ENCODE measurements at places on chromosomes 7 and 10. TPM values are rescaled to one million over a fixed set of nuclear protein-coding genes. Genes with fewer than 3 reads are reported as not detected.

- H3K27ac ChIP-seq: no peak overlapping the region
- H3K4me3 ChIP-seq: no peak overlapping the region
- H3K27me3 ChIP-seq: no peaks in the 10 kb centered on the region
These were observed 194.3 kb downstream of the CYP26A1 start for GRCh38 chr10:93268021-93268420.

DNA sequence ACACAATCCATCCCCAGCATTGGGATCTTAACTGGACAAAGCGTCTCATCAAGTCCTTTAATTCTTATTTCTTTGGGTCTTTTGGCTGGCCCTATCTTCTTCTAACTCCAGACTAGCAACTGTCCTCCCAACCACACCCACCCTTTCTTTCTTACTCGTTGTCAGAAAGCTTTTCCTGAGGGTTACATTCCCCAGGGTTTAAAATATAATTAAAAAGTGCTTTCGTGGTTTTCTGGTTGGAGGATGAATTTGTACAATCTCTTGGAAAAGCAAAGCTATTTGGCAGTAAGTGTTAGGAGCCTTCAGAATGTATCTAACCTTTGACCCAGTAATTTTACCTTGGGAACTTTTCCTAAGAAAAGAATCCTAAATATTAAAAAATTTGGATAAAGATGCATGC lies 10.4 kb upstream of the ITGB8 start:
- no peak overlapping the region for H3K4me3 ChIP-seq
- DNase-seq: no peak
- H3K4me1 ChIP-seq: no peaks in the 10 kb centered on the region
- no peaks in the 10 kb centered on the region for H3K27me3 ChIP-seq

DNA sequence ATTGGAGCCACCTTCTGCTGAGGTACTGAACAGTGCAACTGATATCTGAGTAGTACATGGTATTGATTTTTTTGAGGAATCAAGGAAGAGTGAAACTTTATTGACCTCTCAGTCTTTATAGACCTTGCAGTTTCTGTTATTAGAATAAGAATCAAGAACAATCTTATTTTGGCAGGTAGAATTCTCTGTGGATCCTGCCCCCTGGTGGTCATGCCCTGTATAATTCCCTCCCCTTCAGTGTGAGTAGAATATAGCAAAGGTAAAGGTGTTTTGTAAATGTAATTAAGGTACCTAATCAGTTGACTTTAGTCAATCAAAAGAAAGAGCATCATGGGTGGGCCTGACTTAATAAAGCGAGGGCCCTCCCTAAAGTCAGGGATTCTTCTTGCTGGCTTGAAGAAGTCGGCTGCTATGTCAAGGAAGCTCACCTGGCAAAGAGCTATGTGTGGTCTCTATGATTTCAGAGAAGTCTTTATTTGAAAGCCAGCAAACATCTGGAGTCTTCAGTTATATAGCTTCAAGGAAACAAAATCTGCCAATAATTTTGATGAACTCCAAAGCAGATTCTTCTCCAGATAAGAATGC lies 142.8 kb downstream of the LSM5 start:
- H3K27ac ChIP-seq: no peak overlapping the region
- H3K27me3 ChIP-seq: no peaks in the 10 kb centered on the region
- no peak overlapping the region for H3K4me3 ChIP-seq
- H3K36me3 ChIP-seq: no peaks in the 10 kb centered on the region
- no peaks in the 10 kb centered on the region for H3K4me1 ChIP-seq
- no peak for DNase-seq

DNA sequence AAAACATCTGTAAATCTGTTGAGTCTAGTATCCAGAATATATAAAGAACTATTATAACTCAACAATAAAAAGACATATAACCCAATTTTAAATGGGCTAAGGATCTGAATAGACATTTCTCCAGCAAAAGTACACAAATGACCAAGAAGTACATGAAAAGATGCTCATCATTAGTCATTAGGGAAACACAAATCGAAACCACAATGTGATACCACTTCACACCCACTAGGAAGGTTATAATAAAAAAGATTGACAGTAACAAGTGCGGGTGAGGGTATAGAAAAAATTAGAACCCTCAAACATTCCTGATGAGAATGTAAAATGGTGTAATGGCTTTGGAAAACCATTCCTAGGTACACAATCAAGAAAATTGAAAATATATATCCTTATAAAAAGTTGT lies 4.1 kb downstream of the XPNPEP1 start:
- H3K4me3 ChIP-seq: no peak overlapping the region
- H3K36me3 ChIP-seq: no peaks in the 10 kb centered on the region
- no peak overlapping the region for H3K27ac ChIP-seq
- DNase-seq: no peak

GRCh38 chr7:34454381-34454780 lies 203.6 kb upstream of the NPSR1 start:
- no peaks in the 10 kb centered on the region for H3K4me1 ChIP-seq
- H3K27ac ChIP-seq: no peak overlapping the region
- no peak for DNase-seq
- no peaks in the 10 kb centered on the region for H3K36me3 ChIP-seq
- no peaks in the 10 kb centered on the region for H3K27me3 ChIP-seq
- no peak overlapping the region for H3K4me3 ChIP-seq

DNA sequence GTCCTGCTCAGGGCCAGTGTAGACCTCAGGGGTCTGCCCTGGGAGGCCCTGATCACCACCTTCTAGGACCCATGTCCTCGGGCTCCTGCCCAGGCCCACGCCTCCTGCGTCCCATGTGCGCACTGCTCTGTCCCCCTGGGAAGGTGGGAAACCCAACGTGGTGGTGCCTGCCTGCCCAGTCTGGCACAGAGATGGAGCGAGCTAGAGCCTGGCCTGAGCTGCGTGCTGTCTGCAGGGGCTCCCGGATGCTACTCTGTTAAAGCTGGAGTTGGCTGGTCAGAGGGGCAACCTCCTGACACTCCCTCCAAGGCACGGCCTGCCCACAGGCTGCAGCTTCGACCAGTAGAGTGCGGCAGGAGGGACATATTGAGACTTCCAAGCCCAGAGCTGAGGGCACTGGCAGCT lies 171.7 kb downstream of the DNAJB6 start:
- no peak for DNase-seq
- H3K4me3 ChIP-seq: no peak overlapping the region
- no peaks in the 10 kb centered on the region for H3K36me3 ChIP-seq
- H3K27me3 ChIP-seq: no peaks in the 10 kb centered on the region
- H3K27ac ChIP-seq: no peak overlapping the region

DNA sequence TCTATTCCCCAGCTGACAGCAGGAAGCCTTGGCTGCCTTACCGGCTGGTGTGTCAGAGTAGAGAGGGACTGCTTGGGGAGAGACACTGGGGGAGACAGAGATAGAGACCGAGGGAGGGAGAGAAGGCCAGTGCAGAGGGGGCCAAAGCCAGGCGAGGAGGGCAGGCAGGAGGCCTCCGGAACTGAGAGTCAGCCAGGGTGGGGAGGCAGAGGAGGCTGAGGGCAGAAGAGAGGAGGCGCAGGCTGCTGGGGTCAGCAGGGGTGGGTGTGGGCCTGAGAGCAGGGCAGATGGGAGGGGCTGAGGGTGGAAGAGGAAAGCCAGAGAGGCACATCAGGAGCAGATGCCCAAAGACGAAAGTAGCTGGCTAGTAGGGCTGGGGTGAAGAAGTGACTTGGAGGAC lies 57.2 kb upstream of the PAX2 start:
- H3K36me3 ChIP-seq: no peaks in the 10 kb centered on the region
- DNase-seq: no peak
- H3K4me3 ChIP-seq: no peak overlapping the region
- H3K27me3 ChIP-seq: peaks cover 35% of the 10 kb centered on the region

DNA sequence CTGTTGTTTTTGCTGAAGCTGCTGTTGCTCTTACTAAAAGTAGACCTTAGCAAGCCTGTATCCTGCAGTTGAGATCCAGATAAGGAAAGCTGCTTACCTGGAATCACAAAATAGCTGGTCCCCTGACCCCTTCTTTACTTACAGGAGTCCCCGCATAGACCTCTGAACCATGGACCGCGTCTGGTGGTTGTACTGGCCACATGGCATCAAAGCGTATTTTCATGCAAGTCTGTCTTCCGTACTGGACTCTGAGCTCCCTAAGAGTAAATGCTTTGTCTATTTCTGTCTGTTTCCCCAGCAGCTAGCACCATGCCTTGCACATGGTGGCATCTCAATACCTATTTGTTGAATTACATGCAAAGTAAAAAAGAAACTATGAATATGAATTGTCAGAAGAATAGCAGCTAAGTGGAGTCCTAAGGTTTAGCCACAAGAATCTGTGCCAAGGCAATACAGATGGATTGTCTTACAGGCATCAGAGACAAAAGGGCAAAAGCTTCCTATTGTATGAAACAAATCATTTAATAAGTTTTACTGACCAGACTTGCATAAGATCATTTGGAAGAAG lies 159.2 kb downstream of the PAXIP1 start:
- no peaks in the 10 kb centered on the region for H3K36me3 ChIP-seq
- H3K27me3 ChIP-seq: no peaks in the 10 kb centered on the region
- DNase-seq: no peak

GRCh38 chr10:3935141-3935540 lies 150.1 kb upstream of the KLF6 start:
- no peaks in the 10 kb centered on the region for H3K36me3 ChIP-seq
- no peak for DNase-seq
- H3K4me3 ChIP-seq: peak overlapping the region; percentile 20
- H3K27me3 ChIP-seq: no peaks in the 10 kb centered on the region
- H3K4me1 ChIP-seq: peaks cover 20% of the 10 kb centered on the region

- H3K36me3 ChIP-seq: no peaks in the 10 kb centered on the region
- no peaks in the 10 kb centered on the region for H3K27me3 ChIP-seq
- no peak overlapping the region for H3K27ac ChIP-seq
- H3K4me1 ChIP-seq: no peaks in the 10 kb centered on the region
- H3K4me3 ChIP-seq: no peak overlapping the region
These were observed 15.1 kb downstream of the STEAP4 start for GRCh38 chr7:88291398-88292173.

DNA sequence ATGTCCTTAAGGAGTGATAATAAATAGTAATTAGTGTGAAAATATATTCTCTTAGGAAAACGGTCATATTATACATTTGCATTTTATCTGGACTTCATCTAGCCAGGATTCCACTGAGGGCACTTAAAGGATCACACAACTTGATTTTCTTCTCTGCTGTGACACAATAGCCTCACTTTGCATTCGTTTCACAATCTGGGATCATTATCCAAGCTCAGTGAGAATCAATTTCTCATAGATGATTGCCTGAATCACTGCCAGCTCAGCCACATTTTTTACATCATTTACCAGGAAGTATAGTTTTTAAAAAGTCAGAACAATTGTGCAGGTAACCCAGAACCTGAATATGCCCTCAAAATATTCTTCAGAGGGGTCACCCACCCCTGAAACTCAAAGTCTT lies 68.9 kb downstream of the PTPRZ1 start:
- H3K4me3 ChIP-seq: no peak overlapping the region
- H3K4me1 ChIP-seq: no peaks in the 10 kb centered on the region
- H3K27me3 ChIP-seq: no peaks in the 10 kb centered on the region
- no peak for DNase-seq

DNA sequence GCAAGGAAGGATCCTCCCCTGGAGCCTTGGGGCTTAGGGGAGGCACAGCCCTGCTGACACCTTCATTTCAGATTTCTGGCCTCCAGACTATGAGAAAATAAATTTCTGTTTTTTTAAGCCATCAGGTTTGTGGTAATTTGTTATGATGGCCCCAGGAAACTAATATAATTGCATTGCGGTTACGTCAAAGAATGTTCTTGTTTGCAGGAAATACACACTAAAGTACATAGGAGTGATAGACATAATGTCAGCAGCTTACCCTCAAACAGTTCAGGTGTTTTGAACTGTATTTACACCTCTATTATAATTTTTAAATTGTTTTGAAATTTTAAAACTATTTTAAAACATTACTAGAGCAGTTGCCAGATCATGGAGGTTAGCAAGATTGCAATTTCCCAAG lies 12.6 kb upstream of the FHIP2A start:
- no peaks in the 10 kb centered on the region for H3K36me3 ChIP-seq
- H3K27ac ChIP-seq: no peak overlapping the region
- no peak overlapping the region for H3K4me3 ChIP-seq

DNA sequence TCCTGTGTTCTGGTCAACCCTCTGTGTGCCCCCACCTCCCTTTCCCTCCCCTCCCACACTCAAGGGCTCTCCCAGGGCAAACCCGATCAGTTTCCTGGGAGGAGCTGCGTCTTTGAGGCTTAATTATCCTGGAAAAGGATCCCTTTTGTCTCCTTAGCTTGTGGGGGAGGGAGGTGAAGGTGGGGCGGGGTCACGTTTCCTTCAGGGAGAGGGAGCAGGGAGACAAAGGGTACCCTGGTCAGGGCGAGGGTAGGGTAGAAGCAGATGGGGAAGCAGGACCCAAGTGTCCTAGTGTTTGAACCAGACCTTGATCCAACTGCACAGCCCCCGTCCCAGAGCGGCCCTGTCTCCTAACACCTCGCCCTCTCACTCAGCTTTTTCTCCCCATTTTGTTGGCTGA lies 90.1 kb downstream of the HIF1AN start:
- no peaks in the 10 kb centered on the region for H3K36me3 ChIP-seq
- no peak overlapping the region for H3K27ac ChIP-seq
- H3K27me3 ChIP-seq: peaks cover 33% of the 10 kb centered on the region
- no peak for DNase-seq
- H3K4me1 ChIP-seq: peaks cover 6% of the 10 kb centered on the region

- H3K27ac ChIP-seq: no peak overlapping the region
- H3K4me3 ChIP-seq: no peak overlapping the region
- H3K4me1 ChIP-seq: peaks cover 16% of the 10 kb centered on the region
- H3K36me3 ChIP-seq: no peaks in the 10 kb centered on the region
- H3K27me3 ChIP-seq: no peaks in the 10 kb centered on the region
These were observed 136.7 kb downstream of the HECW1 start for GRCh38 chr7:43248961-43249822.

DNA sequence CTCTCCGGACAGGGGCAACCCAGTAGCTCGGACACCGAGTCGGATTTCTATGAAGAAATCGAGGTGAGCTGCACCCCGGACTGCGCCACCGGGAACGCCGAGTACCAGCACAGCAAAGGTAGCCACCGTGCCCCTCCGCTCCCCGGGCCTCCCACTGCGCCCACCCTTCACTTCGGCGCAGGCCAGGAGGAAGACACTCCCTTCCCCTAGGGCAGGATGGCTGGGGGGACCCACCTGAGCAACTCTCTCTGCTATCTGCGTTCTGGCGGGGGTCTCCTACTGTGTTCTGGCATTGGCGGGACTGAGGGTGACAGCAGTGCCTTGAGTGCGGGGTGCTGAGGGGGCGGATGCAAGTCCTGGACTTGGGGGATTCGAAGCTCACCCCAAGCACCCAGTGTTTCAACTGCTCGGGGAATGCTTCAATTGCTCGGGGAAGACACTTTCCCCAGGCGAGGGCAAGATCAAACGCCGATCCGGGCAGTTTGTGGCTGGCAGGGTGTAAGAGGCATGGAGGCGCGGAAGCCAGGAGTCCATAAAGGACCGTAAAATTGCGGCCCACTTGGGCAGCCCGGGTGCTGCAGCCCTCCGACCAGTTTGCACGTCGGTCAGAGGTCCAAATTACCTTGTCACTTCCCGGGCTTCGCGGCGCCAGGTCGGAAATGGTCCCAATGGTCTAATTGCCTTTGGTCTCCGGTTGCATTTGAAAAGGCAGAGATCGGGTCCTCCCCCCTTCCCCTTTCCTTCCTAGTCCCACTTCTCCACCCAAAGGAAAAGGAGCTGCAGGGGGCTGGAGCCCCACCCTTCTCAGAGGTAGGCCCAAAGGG lies 950 bp downstream of the EVX1 start:
- H3K27ac ChIP-seq: no peak overlapping the region
- peaks cover 56% of the 10 kb centered on the region for H3K4me1 ChIP-seq
- no peak for DNase-seq
- H3K36me3 ChIP-seq: no peaks in the 10 kb centered on the region
- H3K27me3 ChIP-seq: peaks cover 100% of the 10 kb centered on the region

HIF1AN gene
- total RNA-seq: 7.6 TPM

FRMD4A gene
- total RNA-seq: 24.9 TPM

CRHR2 gene
- not detected for total RNA-seq

NPY4R gene
- total RNA-seq: not detected

SLC4A2 gene
- 96.8 TPM for total RNA-seq

Data from esophagus muscularis mucosa (tissue), 4 donors.